ENCODE measurements at places on chromosomes 11 and 22.
A peak's percentile ranks its signal among the peaks of the same experiment; 100 is the strongest.

DNA sequence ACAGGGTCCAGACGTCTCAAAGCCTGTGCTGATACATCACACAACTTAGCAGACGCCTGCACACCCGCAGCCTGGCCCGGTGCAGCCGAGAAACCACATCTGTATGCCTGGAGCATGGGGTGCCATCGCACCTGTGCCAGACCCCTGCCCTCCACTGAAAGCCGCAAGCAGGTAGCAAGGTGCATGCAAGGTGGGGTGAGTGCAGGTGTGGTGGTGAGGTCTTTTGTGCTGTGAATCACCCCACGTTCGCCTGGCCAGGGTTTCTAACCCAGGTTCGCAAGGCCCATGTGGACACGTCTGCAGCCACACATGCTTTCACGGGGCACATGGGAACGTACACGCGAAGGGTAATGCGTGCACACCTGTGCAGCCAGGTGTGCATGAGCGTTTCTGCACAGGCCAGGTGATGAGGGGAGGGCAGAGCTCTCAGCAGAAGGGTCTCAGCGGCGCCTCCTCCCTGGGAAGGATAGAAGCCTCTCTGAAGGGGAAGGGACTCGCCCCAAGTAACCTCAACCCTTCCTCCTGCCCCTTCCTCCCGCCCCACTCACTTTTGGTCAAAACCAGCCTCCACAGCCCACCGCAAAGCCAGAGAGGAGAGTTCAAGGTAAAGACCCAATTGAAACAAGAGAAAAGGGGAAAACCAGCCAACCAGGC is 19.5 kb downstream of the CBX7 start:
- DNase-seq: no peak

GRCh38 chr22:50027639-50028537 is 15.3 kb upstream of the IL17REL start:
- peak; percentile 72 for DNase-seq

GRCh38 chr11:108398439-108398838 is 68.9 kb downstream of the C11orf65 start:
- DNase-seq: no peak

GRCh38 chr11:60809691-60810090 is 24.6 kb downstream of the MS4A10 start:
- no peak for DNase-seq

GRCh38 chr11:116366451-116366850 is 406.3 kb downstream of the BUD13 start:
- DNase-seq: no peak

DNA sequence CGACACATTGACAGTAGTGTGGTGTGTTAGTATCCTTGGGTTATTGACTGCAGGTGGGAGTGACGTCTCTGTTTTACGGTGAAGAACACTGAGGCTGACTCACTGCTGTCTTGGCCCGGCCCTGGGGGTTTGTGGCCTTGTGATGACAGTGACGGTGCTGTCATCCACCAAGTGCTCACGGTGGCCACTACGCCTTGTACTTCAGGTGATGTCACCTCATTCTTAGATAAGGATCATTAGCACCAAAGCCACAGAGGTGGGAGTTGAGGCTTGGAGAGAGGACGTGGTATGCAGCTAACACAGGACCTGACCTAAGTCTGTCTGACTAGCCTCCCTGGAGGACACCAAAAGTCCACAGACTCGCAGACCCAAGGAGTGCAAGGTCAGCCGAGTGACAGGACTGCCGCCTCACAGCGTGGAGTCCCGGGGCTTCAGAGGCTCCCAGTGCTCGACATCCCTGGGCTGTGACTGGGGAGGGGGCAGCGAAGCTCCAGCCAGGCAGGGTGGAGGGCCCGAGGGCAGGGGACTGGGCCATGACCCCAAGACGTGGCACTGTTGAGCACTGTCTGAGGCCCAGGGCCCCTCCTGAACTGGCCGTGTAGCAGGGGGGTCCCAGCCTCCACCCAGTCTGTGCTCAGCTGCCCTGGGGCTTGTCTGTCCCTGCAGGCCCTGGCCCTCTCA is 56.5 kb downstream of the NAT10 start:
- peak; percentile 63 for DNase-seq

GRCh38 chr22:50303848-50304527 is 3.5 kb downstream of the PLXNB2 start:
- DNase-seq: no peak

DNA sequence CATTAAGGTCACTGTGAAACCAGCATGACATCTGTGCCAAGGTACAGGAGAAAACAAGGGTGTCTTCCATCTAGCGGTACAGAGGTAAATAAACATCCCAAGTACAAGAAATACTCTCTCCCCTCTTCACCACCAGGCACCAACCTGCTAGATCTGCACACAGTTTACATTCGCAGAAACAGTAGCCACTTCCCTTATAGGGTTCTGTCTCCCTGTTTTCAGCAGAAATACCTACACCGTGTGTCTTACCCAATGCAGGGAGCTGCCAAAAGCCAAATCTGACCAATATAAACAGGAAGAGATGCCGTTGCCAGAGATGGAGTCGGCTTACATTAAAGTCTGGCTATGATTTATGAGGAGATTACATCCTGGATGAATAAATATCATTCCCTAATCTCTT is 1.2 kb downstream of the SCN4B start:
- DNase-seq: no peak

DNA sequence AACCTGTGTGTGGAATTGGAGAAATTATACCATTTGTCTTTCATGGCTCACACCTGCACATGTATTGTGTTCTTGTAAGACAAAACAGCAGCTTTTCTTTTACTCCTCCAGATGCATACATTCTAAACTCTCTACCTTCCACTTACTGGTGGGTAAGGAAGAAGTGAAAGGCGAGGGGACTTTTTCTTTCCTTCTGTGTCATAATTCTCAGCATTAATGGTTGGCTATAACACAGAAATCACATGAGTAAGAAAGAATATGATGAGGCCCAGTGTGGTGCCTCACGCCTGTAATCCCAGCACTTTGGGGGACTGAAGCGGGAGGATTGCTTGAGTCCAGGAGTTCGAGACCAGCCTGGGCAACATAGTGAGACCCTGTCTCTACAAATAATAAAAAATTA is 57.8 kb upstream of the SHANK2 start:
- DNase-seq: no peak

DNA sequence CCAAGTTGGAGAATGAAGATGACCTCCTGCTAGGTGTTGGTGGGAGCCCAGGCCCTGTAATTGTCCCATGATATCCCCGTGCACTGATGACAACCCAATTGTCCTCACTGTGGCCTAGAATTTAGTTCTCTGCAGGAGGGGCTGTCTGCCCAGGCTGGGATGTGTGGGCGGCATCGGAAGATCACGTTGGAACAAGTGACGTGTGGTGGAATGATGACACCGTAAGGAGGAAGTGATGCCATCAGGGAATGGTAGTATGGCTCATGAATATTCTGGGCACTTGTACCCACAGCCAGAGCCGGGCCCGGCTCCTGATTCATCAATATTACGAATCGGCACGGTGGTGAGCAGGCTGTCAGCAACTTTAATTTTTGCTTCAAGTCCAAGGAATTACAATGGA is 111.6 kb downstream of the MIAT start:
- no peak for DNase-seq

GRCh38 chr11:11661326-11662040 is 39.7 kb upstream of the GALNT18 start:
- no peak for DNase-seq

DNA sequence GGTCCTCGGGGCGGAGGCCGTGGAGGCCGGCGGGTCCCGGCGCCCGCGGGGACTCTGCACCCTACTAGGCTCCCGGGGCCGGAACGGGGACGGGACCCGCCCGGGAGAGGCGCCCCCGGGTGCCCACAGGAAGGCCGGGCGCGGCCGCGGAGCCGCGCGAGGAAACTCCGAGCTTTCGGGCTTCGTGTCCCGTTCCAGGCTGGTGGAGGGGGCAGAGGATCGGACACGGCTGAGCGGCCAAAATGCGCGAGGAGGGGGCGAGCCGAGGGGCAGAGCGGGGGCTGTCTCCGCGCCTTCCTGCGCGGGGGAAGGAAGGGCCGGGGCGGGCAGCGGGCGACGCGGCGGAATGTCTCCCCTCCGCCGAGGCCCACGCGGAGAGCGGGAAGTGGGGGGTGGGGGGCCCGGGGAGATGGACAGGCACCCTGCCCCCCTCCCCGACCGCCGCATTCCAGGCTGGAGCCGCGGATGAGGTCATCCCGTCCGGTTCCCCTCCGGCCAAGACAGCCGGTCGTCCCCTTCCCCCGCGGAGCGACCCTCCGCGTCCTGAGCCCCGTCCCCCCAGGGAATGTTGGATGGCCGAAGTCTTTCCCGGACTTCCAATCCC is 430 bp downstream of the CDC42EP1 start:
- DNase-seq: no peak

DNA sequence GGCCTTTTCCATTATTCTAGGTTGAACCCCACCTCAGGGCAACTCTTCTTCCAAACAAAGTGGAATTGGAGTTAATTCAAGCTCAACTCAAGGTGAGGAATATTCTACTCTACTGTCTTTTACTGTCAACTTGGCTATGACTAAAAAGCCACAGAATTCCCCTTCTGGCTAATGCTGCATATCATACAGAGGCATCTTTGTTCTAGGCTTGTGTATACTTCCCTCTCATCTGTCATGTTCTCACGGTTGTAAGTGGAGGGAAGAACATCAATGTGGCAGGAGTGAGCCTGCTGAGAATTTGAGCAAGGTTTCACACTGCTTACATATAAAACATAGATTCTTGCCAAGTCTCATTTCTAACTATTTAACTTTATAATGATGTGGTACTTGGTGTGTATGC is 921.4 kb upstream of the CNTN5 start:
- no peak for DNase-seq

DNA sequence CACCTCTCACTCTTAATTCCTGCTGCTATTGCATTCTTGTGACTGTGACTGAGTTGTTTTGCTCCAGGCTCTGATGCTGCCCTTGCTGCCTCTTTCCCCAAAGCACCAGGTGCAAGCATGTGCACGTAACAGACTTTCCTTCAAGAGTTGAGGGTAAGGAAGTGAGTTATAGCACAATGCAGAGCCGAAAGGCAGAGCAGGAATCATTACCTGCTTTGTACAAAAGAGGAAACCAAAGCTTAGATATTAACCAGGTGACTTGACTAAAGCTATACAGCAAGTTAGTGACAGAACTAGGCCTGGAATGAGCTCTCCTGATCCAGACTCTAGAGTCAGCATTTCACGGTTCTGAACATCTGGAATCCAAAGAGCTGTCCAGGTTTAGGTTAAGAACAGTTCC is 33.6 kb downstream of the NEU3 start:
- no peak for DNase-seq

- no peak for DNase-seq
Measured at GRCh38 chr22:25760294-25760693, 18.3 kb downstream of the MYO18B start.

GRCh38 chr11:44790211-44790610 is 63.4 kb downstream of the TSPAN18 start:
- DNase-seq: no peak

- no peak for DNase-seq
Measured at GRCh38 chr22:49233507-49234100, 594.1 kb downstream of the BRD1 start.

DNA sequence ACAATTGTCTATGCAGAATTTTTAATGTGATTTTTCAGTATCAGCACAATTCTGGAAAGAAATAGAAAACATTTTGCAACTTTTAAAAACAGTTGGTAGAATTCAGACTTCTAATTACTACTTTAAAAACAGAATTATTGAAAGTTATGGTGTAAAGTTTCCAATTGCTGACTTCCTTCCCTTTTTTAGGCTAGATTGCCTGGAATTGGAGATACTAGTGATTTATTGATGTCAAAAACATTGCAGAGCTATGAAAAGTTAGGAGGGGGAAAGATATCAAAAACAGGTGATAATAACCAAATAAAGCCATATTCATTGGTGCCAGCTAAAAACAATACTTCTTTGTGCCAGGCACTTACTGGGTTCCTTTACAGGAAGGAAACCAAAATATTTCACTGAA is 485.5 kb downstream of the TMEM135 start:
- no peak for DNase-seq

GRCh38 chr22:45763236-45763624 is 91.6 kb downstream of the ATXN10 start:
- DNase-seq: no peak

DNA sequence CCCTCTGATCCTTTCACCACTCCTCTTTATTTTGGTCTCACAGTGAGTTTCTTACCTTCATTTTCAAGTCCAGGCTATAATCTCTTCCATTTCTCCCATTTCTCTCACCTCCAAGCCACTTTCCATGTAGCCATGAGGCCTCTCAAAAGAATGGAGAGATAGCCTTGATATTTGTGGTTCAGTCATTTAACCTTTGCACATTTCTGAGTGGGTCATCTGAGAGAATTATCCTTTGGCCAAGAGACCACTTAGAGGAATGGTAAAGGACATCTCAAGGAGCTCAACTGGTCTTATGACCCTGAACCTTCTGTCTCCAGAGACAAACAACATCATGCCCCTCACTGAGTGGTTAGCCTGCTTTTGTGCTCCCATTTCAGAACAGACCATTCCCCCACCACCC is 121.1 kb downstream of the KIRREL3 start:
- no peak for DNase-seq

DNA sequence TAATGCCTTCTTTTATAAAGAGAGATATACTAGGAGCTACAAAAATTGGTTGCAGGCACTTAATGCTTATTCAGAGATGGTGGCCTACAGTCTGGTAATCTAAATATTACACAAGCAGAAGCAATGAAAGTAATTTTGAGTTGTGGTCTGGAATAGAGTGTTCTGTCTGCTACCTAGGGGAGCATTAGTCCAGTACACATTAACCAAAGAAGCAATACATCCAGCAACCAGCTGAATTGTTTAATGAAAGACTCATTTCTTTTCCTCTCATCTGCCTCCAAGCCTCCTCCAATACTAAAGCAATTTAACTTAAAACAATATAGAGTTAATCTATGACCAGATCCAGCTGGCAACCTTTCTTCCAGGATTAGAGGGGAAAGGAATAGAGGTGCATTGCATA is 877.1 kb upstream of the CNTN5 start:
- no peak for DNase-seq

DNA sequence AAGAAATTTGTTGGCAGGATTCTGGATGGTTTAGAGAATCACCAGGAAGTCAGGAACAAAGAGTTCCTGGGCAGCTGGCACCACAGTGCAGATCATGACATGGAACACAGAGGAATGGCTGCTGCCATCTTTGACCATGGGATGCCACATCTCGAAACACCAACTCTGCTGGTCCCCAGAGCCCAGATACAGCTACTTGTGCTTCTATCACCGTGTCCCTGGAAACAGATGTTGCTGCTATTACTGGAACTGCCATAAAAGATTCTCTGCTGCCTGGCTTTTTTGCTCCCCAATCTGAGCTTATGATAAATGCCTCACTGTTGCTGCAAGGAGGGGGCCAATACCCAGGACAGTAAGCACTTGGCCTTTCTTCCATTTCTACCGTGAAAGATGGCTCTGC is 185.2 kb downstream of the CSNK2A3 start:
- no peak for DNase-seq

GRCh38 chr11:73465871-73466270 is 89.7 kb downstream of the RELT start:
- no peak for DNase-seq

DNA sequence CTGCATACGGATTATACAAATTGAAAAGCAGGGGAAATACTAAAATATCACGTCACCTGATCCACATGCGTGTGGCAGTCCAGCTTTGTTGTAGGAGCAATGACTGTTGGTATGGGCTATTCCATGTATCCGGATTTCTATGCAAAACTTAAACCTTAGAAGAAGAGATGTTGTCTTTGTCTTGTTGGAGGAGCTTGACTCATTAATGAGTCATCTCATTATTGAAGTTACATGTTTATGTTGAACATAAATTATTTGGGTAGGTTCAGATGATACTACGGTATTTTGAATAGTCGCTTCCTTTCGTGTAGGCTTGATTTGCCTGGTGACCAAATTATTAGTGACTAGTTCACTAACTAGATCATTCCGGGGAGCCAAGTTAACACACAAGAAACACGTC is 806 bp upstream of the SAAL1 start:
- DNase-seq: no peak

Measured in stimulated activated naive CD8-positive, alpha-beta T cell treated with anti-CD3 and anti-CD28 coated beads, Interleukin-15, Interleukin-2, amounts not matched to agents 100 U/mL and 50 U/mL, for 24 hours (primary cell).